AG08395 (cell line): ENCODE measurements at places on chromosomes 7 and 10.

DNA sequence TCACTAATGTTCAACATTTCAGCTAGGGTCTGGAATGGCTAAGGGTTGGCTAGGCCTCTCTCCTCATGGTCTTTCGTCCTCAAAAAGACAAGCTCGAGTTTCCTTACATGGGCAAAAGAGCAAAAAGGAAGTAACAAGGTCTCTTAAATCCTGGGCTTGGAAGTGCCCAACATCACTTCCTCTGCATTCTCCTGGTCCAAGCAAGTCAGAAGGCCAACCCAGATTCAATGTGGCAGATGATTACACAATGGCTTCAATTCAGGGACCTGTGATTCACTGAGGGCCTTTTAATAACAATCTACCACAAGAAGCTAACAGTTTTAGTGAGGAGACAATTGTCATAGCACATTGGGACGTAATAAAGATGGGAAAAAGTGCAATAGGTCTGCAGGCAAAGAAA, 4.4 kb upstream of the NUP205 start:
- DNase-seq: no peak

- DNase-seq: peak; percentile 57
Observed at GRCh38 chr10:86795353-86795752, 38.9 kb downstream of the BMPR1A start.

- no peak for DNase-seq
Observed at GRCh38 chr7:131673576-131673975, 117.1 kb upstream of the PODXL start.

- no peak for DNase-seq
Observed at GRCh38 chr10:77318739-77319138, 318.9 kb downstream of the KCNMA1 start.

GRCh38 chr7:55211726-55212125, 153.4 kb upstream of the LANCL2 start:
- no peak for DNase-seq

GRCh38 chr10:86663046-86663345, 5.3 kb upstream of the LDB3 start:
- DNase-seq: no peak

GRCh38 chr7:87628780-87629569, 777 bp downstream of the RUNDC3B start:
- DNase-seq: no peak

DNA sequence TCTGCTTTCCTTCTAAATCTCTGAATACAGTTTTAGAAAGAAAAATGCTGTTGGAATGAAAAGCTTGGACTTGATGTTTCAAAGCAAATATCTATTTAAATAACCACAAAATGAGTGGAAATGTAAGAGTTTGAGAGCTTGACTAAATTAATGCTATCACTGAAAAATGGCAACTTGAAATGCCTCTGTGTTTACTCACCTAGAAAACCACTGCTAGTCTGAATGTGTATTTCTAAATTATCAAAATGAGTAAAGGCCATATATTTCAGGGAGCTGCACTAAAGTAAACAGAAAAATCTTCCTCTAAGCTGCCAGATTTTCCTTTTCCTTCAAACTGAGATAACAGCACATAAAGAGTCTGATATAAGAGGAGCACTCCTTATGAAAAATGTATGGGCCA, 87.9 kb downstream of the DPY19L1 start:
- no peak for DNase-seq

DNA sequence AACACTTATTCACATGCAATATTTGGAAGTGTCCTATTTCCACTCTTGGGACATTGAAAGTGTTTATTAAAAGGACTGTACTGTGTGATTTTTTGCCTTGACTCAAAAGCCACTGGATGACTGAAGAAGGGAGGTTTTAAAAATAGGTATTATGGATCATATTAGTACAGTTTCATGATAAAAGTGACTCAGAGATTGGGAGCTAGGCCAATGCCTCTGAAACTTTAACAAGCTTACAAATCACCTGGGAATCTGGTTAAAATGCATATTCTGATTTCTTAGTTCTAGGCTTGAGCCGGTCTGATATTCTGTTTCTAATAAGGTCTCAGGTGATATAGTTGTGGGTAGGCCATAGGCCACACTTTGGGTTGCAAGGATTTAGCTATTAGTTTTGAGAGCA, 191.2 kb downstream of the PLXDC2 start:
- DNase-seq: no peak

DNA sequence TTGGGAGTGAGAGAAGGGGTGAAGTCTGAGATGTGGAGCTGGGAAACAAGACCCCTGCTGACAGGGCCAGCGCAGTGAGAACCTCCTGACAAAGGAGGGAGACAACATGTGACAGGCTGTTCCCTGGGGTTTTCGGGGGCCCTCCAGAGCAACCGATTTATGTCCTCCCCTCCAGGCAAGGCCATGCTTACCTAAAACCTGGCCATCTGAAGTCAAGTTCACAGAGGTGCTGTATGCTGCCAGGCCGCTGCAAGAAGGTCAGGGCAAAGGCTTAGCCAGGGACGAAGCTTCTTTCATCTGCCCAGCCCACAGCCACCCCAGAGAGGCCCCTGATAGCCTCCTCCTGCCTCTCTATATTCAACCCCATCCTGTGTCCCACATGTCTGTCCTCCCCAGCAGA, 20.6 kb downstream of the NPC1L1 start:
- no peak for DNase-seq

DNA sequence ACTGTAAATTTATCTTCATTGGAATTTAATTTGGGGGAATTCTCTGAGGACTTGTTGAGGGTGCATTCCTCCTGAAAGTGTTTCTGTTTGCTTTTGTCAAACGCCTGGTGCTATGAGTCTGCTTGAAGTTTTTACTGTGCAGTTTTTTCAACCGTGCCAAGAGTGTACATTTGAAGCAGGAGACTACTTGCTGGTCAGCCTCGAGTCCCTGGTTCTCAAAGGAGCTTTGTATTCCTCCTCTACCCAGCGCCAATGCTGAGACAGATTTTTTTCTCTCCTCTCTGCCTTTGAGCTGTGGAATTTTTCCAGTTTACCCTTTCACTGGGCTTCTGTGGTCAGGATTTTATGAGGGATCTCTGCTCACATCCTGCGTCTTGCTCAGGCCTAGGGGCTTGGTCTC, 62.1 kb downstream of the NPY start:
- no peak for DNase-seq

DNA sequence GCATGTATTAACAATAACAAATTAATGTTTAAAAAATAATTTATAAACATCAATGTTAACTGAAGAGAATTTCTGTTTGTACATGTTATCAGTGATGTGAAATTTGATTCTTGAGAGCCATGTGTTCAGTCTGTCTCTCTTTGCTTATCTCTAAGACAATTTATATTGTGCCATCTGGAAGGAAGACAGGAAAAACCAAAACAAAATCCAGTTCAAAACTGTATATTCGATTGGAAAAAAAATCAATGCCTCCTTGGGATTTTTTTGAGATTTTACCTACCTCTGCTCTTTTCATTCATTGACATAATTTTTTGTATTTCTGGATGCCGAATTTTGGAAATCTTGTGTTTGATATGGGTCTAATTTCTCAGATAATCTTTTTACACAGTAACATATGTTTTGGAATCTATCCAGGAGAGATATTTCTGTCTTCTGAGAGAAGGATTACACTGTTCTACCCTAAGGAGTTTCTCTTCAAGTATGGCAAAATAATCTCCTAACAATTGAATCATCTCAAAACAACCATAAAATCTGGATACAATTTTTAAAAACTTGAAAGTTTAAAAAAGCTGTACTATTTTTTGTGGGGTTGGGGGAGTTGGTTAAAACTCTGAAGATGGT, 311.9 kb upstream of the GNAI1 start:
- no peak for DNase-seq

GRCh38 chr7:70542750-70543376, 589.1 kb upstream of the GALNT17 start:
- DNase-seq: peak; percentile 46

GRCh38 chr7:50190776-50191175, 97.7 kb upstream of the ZPBP start:
- no peak for DNase-seq

DNA sequence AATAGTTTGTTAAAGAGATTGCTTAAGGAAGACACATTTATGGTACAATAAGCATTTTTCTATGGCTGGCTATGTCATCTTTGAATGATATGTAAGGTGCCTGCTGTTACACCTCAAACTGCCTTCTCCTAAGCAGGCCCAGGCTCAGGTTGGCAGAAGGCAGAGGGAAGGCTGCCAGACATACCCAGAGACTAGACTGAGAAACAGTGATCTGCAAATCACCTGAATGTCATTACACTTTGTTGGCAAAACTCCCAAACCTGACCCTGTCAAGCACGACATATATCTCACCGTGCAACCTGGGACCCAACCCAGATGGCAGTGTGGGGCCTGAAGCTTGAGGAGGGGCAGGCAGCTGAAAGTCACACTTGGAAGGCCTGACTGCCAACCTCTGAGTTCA, 136.6 kb upstream of the TARP start:
- DNase-seq: no peak

DNA sequence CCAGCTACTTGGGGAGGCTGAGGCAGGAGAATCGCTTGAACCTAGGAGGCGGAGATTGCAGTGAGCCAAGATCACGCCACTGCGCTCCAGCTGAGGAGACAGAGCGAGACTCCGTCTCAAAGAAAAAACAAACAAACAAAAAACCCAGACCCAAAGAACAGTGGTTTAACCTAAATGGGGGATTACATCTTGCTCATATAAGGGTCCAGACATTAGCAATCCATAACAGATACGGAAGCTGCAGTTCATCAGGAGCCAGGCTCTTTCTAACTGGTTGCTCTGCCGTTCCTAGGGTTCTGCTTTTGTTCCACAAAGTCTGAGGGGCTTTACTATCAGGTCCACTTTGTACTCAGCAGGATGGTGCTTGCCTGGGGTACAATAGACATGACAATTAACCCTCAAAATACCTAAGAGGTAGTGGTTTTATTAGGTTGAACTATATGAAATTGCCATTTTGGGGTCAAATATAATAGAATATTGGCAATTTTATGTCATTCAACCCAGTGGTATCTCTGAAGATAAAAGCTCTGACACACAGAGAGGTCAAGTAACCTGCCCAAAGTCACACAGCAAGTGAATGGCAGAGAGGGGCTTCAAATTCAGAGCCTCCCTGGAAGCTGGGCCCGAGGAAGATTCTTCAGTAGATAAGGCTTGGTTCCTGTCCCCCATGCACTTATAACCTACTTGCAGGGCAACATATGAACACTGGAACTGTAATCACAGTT, 21.3 kb downstream of the NYAP1 start:
- DNase-seq: no peak

DNA sequence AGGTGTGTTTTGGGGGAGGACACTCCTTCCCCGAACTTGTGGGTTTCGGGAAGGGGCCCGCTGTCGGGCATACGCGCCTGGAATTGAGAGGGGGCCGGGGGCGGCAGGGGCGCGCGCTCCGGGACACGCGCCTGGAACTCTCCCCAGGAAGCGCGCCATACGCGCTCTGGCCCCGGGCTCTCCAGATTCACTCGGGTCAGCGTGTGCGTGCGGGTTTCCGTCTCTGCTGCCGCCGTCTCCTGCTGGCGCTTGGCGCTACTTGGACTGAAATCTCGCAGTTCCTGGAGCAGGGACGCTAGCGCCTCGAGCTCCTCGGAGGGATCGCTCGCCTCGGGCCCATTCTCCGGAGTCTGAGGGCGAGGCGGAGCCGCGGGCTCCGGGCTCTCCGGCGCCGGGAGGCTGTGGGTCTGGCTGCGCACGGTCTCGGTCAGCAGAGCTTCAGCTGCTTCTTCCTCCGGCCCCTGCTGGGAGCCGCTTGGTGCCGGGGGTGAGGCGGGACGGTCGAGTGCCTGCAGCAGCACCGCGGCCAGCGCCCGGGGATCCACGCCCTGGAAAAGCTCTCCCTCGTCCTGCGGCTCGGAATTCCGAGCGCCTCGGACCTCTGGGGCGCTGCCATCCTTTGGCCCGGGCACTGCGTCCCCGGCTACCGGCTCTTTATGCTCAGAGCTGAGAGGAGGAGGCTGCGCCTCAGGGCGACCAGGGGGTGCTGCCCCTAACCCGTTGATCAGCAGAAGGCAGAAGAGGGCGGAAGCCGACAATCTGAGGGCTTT, 1.1 kb downstream of the VGF start:
- peak; percentile 55 for DNase-seq

GRCh38 chr7:7109934-7110333, 72.4 kb upstream of the C1GALT1 start:
- no peak for DNase-seq

DNA sequence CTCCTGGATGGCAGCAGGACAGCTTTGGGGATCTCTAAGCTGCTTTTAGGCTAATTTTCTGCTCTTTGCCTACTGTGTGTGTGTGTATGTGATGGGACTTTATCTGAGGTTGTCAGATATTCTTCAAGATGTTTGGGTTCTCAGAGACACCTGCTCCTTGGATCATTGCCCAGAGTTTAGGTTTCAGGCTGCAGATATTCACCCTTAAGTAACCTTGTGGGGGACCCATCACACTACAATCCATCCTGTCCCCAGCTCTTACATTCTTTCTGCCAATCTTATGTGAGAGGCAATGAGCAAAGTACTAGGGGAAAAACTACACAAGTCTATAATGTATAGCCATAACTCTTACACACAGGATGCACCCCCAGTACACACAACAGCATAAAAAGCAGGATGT, 263.0 kb upstream of the ZWINT start:
- no peak for DNase-seq

DNA sequence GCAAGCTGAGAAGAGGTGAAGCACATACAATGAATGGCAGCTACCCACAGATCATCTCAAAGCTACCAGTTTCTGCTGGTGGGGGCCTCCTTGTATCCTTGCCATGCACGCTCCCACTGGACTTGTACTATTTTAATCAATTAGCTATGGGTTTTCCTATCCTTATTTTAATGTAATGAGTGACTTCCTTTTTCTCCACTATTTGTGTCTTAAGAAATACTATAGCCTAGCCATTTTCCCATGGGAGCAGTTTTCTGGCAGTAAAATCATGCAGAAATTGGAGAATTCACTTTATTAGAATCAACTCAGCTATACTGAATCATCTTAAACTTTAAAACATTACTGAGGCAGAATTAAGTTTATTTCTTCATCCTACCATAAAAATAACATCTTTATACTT, 73.5 kb downstream of the CTNNA3 start:
- no peak for DNase-seq

- DNase-seq: no peak
Observed at GRCh38 chr7:121097577-121097976, 109.1 kb downstream of the CPED1 start.

- peak; percentile 77 for DNase-seq
Observed at GRCh38 chr7:50664461-50664922, 99.3 kb upstream of the DDC start.

GRCh38 chr10:128058750-128059134, 67.5 kb downstream of the MKI67 start:
- no peak for DNase-seq

DNA sequence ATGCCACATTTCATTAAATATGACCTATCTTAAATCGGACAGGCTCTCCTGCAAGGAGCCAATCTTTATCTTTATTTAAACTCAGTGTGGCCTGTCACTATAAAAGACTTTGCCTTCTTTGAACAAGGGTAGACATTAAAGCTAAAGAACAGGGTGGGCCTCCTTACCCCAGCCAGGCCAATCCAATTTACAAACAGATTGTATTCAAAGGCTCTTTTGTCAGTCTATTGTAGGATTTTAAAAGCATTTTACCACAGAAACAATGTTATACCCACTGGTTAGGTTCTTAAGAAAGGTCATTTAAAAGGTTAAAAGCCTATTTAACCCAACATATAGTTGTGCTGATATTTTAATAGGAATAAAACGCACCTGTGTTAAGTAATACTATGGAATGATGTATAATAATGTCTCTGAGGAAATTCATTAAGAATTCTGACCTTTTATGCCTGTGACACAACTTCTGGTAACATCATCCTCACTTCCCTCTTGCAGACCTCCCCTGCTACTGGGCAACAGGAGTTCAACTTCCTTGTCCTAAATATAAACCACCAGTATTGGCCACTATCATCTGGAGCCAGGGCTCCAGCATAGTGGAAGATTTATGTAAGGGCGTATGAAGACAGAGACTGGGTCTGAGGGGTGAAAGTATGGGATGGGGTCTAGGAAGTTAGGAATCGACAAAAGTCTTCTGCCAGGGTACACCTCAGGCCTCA, 32.5 kb downstream of the MTERF1 start:
- no peak for DNase-seq
